ENCODE measurements at places on chromosomes 4 and X.
A peak's percentile ranks its signal among the peaks of the same experiment; 100 is the strongest.

DNA sequence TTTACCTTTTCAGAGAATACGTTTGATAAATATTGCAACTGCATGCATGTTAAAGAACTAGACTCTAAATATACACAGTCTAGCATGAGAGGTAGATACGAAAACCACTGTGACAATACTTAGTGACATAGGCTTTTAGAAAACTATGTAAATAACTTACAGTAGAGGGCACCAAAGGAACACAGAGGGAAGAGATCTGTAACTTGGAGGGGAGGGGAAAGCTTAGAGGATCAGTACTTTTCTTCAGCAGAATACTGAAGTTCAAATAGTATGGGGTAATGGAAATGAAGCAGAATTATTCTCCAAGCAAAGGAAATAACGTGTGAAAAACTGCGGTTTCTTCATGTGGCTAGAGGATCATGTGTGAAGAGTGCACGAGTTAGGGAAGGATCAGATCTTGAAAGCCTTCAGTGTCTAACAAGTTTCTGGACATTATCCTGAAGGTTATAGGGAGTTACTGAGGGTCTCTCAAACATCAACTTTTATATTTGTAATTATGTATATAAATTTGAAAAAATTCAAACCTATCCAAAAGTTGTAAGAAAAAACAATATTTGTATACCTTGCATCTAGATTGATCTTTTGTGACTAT, 264.3 kb downstream of the NPFFR2 start:
- DNase-seq = peak; percentile 5

DNA sequence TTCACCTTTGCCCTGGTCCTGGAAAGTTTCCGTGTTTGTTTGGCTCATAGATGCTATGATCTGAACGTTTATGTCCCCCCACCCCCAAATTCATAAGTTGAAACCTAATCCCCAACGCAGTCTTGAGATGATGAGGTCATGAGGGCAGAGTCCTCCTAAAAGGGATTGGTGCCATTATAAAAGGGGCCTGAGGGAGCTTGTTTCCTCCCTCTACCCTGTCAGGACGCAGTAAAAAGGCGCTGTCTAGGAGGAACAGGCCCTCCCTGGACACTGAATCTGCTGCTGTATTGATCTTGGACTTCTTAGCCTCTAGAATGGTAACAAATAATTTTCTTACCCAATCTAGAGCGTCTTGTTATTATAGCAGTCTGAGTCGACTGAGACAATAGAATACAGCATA, 2190.6 kb upstream of the TENM3 start:
- DNase-seq = no peak

- no peak for DNase-seq
These were observed 193.5 kb upstream of the AMOT start for GRCh38 chrX:113033966-113034680.

DNA sequence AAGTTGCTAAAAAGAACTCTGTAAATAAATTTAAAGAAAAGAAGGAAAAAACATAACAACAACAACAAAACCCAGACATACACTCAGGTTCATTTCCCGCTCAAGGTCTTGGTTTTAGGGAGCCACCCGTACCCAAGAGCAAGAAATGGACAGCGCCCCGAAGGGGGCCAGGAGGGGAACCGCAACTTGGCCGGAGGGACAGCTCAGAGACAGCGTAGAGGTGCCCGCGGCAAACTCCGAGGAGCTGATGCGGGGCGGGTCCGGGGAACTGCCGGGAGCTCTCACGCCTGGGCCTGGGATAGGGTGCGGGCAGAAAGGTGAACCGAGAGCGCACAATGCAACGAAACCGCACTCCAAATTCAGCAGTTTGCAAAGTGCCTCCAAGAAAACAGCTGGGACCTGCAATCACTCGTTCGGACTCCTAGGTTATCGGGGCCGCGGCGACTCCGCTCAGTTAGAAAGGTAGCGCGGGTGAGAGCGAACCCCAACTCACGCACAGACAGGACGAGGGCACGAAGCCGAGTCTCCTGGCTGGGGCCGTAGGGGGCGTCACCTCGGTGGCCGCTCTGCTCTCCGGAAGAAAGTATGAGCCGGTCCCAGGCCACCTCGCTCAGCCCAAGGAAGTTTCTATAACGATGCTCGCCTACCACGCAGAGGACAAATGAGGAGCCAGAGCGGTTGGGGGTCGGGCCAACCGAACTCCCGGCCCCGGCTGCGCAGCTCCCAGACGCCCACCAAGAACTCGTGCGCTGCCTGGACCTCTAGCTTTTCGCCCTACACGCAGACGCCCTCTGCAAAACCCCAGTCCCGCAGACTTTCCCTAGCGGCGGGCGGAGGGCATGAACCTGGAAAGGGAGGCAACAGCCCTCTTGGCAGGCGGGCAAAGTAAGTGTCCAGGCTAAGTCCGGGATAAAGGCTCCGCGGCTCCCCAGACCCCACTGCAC, 1.4 kb downstream of the NDNF start:
- peak; percentile 3 for DNase-seq

- no peak for DNase-seq
These were observed 44.5 kb downstream of the SEPTIN11 start for GRCh38 chr4:76993787-76994641.

- no peak for DNase-seq
These were observed 30.3 kb downstream of the TLR10 start for GRCh38 chr4:38752372-38752940.

DNA sequence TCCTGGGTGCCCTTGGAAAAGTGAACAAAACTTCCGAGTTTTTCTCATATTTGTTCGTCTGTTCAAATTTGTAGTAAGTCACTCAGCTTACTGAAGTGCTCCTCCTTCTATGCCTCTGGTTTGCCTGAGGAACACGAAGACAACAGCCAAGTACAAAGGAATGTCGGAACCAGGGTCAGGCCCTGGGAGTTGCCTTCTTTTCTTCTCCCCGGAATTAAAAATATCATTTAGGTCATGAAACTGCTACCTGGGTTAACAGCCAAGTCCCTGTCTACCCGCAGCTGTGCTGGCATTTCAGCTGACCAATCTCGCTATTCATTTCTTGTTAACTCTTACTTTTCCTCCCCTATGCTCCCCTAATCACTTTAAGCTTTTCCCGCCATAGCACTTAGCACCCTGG, 137.6 kb upstream of the TEX13D start:
- DNase-seq = no peak

GRCh38 chrX:139008185-139008584, 296.7 kb upstream of the FGF13 start:
- DNase-seq = no peak

DNA sequence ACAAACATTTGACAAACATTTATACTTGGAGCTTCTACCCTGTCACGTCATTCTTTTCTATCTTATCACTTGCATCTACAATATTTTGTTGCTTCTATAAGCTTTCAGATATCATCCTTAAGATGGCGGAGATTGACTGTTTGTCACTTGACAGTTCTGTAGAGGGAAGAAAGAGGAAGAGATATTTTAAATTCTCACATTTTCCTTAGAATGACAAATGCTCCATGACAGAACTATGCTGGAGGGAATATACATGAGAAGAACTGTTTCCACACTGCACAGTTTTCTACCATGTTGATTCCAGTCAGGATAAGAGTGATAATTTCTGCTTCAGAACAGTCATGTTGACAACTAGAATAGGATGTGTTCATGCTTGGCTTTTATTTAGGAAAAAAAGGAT, 29.7 kb downstream of the FAM133A start:
- no peak for DNase-seq

- DNase-seq = no peak
These were observed 10.5 kb upstream of the TBC1D19 start for GRCh38 chr4:26573389-26573794.
